Activated naive CD4-positive, alpha-beta T cell treated with Interleukin-2 at 50 U/mL for 16 hours (primary cell): ENCODE measurements at places on chromosomes 2 and 18.
A peak's percentile ranks its signal among the peaks of the same experiment; 100 is the strongest.

DNA sequence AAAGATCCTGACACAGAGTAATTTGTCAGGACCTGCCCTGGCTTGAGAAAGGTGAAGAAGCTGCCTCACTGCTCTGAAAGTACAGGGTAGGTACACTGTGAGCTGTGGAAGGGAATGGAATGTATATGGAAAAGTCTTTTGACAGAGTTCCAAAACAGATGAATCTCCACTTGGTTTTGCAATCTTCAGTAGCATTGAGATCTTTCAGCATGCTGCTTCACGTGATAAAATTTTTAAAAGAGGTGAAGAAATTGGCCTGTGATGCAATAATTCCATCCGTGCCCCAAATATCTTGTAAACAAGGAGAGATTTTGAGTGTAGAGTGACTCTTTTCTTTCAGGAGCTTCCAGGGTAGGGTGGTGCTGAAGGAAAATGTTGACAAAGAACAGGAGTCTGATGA lies 123.1 kb downstream of the OSR1 start:
- no peak for DNase-seq

DNA sequence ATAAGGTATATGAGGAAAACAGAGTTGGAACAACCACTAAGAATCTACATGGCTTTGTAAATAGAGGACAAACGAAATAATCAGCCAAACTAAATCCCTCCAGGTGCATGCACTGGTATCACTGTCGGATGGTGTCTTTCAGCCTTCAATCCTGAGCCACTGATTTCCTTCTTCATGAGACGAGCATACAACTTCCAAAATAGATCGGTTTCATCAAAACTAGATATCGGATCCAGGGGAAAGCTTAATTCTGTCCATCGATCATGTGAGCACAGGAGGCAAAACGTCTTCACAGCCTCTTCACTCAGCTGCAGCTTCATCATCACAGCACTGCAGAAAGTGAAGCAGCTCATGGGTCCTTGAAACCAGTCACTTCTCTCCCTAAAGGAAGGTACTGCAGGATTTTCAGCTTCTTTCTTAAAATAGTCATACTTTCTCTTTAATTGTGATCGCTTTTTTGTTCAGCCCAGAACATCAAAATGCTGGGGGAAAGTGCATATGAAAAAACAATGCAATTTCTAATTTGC lies 80.5 kb downstream of the DTNB start:
- DNase-seq = no peak

DNA sequence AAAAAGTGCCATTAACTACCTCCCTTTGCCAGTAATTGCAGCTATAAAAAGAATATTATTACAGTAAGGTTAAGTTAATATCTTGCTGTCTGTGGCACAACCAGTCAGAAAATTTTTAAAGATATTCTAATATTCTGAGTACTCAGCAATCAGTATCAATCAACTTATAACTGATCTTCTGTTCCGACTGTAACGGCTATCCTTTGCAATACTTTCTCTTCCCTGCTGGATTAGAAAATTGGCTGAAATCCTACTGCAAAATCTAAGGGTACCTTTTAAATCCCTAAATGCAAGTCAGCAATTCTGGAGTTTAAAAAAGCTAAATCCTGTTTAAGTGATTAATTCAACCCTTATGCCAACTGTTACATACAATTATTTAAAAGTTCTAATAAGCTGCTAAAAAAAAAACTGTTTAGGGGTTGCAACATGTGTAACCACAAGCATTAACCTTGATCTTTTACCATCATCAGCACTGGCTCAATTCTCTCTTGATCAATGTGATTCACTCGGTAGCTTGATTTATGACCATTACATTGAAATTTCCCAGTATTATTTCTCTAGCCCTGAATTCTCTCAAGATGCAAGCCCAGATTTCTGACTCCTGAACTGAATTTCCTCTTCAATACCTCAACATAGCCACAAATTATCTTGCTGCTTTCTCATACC lies 20.5 kb downstream of the GAREM1 start:
- DNase-seq = no peak

- DNase-seq = no peak
Measured at GRCh38 chr2:234502285-234502918, 5.5 kb upstream of the ARL4C start.

- DNase-seq = no peak
Measured at GRCh38 chr2:119013671-119014070, 71.7 kb downstream of the MARCO start.

DNA sequence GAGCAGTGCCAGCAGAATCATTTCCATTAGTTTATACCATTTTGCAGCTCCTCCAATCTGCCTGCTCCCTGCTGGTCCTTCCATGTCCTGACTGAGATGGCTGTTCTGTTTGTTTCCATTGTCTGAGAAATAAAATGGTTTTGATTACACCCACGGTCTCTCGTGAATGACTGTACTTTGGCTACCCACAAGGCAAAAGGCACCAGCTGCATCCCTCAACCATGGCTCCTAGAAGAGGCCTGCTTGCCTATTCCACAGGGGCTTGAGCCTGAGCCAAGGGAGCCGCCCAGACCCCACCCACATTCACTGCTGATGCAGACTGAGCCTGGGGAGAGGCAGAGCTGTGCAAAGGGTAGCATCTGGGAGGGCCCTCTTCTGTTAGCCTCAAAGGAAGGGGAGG lies 31.2 kb downstream of the MARCHF4 start:
- peak; percentile 25 for DNase-seq

- DNase-seq = no peak
Measured at GRCh38 chr2:37664231-37664643, 7.2 kb downstream of the CDC42EP3 start.

GRCh38 chr2:232203936-232204335 lies 174.6 kb upstream of the ALPP start:
- no peak for DNase-seq

GRCh38 chr2:40448476-40449079 lies 3.3 kb downstream of the SLC8A1 start:
- no peak for DNase-seq

GRCh38 chr2:197925204-197925603 lies 120.8 kb downstream of the PLCL1 start:
- no peak for DNase-seq

DNA sequence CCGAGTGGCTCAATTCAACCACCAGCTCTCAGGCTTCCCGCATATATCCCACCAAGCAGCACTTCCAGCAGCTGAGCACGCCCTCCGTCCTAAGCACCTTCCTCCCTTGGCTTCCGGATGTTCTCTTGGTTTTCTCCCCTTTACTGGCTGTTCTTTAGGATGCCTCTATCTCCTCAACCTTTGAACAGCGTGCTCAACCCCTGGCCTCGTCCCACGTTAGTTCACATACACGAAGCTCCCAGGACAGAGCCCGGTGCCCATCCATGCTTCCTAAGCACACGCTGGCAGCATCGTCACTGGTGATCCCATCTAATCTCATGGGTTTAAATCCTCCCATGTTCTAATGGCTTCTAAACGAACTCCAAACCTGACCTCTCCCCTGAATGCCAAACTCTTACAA lies 3.7 kb downstream of the CYS1 start:
- no peak for DNase-seq

GRCh38 chr2:120344976-120345581 lies 857 bp upstream of the INHBB start:
- peak; percentile 21 for DNase-seq

DNA sequence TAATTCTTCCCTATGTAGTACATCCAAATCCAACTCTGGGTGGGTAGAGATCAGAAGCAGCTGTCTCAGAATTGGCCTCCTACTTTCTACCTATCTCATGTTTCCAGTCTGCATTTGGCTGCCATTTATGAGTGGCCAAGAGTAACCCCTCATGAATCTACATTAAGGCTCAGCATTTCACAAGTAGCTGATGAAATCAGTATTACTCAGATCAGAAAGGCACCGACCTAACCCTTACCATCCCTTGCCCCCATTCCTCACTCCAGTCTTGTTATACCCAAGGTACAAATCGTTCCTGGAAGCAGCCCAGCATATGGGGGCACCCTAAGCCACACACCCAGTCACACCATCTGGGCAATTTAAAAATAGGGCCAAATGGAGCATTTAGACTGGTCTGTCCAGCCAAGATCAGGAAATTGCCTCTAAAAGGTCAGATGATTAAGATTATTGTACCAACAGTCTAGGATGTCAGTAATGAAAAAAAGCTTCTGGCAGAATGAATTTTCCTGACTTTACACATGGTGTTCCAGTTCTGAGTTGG lies 37.1 kb downstream of the CD28 start:
- DNase-seq = no peak

DNA sequence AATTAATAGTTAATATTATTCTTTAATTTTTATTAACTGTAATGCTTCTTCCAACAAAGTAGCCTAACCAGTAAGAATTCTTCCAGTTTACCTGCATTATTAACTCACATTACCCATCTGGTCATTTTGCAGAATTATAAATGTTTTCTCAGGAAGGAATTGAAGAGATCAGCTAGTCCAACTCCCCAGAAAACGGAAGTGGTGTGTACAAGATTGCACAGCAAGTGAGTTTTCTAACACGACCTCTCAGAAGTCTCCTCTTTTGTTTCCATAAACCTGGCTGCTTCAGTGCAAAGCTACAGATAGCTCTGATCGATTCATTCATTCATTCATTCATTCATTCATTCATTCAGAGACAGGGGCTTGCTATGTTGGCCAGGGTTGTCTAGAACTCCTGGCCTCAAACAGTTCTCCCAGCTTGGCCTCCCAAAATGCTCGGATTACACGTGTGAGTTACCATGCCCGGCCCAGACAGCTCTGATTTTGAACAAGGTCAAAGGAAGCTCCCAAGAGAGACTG lies 128.8 kb upstream of the REV1 start:
- DNase-seq = no peak

DNA sequence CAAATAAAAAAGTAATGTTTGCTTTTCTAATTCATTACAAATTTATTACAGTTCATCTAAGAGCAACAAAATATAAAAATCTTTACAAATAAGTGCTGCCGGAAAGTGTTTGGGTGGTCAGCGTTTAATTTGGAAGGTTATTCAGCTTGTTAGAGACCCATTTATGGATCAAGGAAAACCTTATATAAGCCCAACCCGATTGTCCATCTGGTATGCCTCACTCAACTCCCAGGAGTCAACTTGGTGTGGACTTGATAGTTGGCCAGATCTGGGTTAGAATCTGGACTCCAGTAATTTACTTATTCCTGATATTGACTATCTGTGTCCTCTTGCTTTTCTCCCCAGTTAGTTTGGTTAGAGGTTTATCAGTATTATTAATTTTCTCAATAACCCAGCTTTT lies 106.2 kb downstream of the KCTD1 start:
- no peak for DNase-seq

GRCh38 chr2:192307530-192307929 lies 112.8 kb upstream of the TMEFF2 start:
- DNase-seq = no peak

- DNase-seq = no peak
Measured at GRCh38 chr2:54366487-54367280, 89.4 kb upstream of the SPTBN1 start.

GRCh38 chr18:49784427-49785185 lies 28.7 kb downstream of the ACAA2 start:
- no peak for DNase-seq

- no peak for DNase-seq
Measured at GRCh38 chr18:54140641-54141040, 83.8 kb downstream of the MBD2 start.

DNA sequence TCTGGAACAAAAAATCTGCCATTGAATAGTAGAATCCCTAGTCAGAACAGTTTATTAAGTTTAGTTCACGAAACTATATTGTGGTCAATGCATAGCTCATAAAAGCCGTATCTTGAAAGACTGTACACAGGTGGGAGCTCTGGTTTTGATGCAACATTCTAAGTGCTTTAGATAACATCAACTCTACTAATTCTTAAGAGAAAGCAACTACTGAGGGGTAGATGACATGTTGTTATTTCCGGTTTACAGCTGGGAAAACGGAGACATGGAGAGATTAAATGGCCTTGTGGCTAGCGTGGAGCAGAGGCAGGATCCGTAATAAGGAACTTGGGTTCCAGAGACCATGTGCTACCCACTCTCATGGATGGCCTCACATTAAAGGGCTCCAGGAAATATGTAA lies 4.2 kb upstream of the ITGA6 start:
- DNase-seq = no peak

GRCh38 chr2:24239553-24239952 lies 64.7 kb downstream of the FAM228A start:
- DNase-seq = no peak

- no peak for DNase-seq
Measured at GRCh38 chr2:147019311-147019710, 825.5 kb upstream of the ACVR2A start.

DNA sequence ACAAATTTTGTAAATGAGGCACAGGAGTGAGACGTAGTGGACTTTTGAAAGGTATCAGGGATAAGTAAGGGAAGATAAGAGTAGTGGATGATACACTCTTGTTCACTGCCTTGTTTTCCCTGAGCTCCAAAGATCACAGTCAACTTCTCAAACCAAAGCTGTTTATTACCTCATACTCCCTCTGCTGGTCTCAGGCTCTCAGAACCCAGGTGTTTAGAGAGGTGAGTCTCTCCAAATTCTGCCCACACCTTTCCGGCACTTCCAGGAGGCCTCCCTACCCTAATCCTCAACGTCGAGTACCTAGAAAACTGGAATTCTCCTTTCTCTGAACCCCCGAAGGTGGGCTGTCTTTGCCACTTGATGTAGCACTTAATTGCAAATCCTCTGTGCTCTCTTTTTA lies 621.1 kb downstream of the BCL11A start:
- DNase-seq = no peak

- DNase-seq = no peak
Measured at GRCh38 chr2:204313256-204313655, 232.0 kb upstream of the PARD3B start.

GRCh38 chr2:47508641-47509040 lies 105.7 kb downstream of the MSH2 start:
- no peak for DNase-seq

DNA sequence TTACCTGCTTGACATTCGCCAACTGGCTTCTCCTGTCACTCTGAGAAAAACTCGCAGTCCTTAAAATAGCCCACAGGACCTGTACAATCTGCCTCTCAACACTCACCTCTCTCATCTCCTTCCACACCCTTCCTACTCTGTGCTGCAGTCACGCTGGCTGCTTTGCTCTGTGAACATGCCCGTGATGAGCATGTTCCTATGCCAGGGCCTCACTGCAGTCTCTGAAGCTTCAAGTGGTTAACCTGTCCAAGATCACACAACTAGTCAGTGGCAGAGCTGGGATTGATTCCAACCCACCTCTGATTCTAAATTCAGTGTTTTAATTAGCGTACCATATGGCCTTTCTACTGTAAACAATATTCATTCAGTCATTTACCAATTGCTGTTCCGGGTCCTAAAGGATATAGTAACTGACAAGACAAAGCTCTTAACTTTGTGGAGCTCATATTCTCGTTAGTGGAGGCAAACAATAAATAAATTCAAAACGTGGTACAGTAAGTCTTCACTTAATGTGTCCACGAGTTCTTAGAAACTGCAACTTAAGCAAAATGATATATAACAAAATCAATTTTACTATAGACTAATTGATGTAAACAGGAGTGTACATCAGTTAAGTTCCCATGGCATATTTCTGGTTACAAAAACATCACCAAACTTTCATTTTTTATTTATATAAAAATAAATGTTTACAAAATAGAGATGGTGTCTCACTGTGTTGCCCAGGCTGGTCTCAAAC lies 38.9 kb upstream of the FBXO11 start:
- no peak for DNase-seq

- DNase-seq = no peak
Measured at GRCh38 chr2:135163306-135163705, 111.2 kb downstream of the RAB3GAP1 start.
